ENCODE measurements at places on chromosomes 12 and 14.

- DNase-seq = no peak
These were observed 13.8 kb upstream of the DGLUCY start for GRCh38 chr14:91100102-91100501.

GRCh38 chr12:86796550-86796949, 540.4 kb upstream of the MGAT4C start:
- DNase-seq = no peak

DNA sequence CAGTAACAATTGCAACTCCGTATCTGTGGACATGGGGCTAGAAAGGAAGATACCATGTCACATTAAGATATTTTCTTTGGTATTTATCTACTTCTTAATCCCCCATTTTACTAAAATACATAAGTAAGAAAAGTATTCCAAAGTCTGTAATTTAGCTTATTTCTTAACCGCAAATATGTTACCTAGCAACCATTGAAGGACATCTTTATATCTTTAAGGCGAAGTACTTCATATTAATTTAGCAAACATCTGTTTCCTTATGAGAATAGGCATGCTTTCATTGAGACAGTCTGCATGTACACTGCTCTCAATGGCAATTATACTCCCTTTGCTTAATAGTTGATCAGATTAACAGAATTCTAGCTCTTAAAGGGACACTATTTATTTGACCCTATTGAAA, 88.8 kb downstream of the NAV3 start:
- no peak for DNase-seq

GRCh38 chr14:94161058-94161457, 13.1 kb upstream of the PPP4R4 start:
- DNase-seq = no peak

DNA sequence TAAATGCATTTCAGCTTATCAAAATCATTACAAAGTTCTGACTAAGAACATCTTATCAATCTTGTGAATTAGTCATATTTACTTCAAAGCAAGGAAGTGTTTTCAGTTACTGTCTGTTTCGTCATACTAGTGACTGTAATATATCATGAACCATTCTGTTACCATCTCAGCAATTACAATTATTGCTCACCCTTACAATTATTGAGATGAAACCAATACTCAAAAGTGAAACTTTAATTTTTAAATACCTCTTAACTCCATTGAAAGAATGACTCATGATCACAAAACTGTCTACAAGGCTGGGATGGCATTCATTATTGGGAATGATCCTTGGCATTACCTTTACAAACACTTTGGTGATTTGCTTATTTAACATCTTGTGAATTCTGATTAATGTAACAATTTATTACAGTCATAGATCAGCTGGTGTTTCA, 90.3 kb downstream of the RPS6KA5 start:
- peak; percentile 89 for DNase-seq

DNA sequence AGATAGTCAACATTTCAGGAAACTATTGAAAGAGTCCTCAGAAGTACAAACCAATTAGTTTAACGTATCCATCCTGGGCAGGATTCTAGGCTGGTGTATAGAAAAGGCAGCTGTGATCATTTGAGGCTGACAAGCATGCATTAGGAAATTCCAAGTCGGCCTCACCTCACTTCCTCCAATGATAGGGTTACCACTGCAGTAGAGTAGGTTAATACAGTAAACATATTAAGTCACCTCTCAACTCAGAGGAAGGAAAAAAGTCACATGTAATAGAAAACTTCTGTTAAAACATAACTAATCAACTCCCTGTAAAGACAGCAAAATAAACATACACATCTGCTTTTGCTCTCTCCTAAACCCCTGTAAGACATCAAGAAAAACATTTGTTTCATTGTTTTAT, 33.5 kb downstream of the MED13L start:
- DNase-seq = no peak

DNA sequence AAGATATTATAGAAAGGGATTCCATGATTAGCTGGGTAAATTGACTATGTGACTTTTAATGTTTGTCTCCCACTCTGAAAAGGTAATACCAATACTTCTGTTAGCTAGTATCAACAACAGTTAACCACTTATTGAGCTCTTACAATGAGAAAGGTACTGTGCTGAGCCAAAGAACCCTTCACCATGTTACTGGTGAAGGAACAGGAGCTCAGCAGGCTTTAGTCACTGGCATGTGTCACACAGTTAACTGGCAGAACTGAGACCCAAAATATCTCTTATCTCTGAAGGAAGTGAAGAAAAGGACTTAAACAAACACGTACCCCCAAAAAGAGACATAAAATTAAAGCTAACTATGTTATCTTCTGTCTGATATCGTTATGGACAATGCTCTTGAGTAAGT, 170.6 kb downstream of the MED13L start:
- DNase-seq = no peak

DNA sequence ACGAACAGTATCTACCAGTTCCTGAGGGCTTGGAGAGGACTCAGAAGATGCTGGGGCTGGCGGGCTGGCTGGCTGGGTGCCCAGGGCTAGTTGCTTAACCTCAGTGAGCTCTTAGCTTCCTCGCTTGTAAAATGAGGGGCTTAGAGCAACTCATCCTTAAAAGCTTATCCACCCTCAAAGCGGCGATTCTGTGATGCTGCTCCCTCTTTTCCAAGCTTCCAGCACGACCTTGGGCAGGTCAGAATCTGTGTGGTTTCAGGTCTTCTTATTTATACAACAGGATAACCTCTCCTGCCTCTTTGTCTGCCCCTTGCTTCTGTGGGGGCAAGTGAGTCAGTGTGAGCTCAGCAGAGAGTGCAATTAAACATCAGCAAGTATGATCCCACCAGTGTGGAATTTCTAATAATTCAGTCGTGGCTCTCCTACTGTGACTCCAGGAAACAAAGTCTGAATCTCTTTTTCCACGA, 281.8 kb downstream of the KSR2 start:
- DNase-seq = peak; percentile 53

GRCh38 chr14:69479696-69480095, 4.8 kb upstream of the PLEKHD1 start:
- DNase-seq = no peak

GRCh38 chr12:25764892-25765291, 193.6 kb upstream of the RASSF8 start:
- no peak for DNase-seq

- no peak for DNase-seq
These were observed 25.4 kb downstream of the DHRS2 start for GRCh38 chr14:23661542-23661941.

DNA sequence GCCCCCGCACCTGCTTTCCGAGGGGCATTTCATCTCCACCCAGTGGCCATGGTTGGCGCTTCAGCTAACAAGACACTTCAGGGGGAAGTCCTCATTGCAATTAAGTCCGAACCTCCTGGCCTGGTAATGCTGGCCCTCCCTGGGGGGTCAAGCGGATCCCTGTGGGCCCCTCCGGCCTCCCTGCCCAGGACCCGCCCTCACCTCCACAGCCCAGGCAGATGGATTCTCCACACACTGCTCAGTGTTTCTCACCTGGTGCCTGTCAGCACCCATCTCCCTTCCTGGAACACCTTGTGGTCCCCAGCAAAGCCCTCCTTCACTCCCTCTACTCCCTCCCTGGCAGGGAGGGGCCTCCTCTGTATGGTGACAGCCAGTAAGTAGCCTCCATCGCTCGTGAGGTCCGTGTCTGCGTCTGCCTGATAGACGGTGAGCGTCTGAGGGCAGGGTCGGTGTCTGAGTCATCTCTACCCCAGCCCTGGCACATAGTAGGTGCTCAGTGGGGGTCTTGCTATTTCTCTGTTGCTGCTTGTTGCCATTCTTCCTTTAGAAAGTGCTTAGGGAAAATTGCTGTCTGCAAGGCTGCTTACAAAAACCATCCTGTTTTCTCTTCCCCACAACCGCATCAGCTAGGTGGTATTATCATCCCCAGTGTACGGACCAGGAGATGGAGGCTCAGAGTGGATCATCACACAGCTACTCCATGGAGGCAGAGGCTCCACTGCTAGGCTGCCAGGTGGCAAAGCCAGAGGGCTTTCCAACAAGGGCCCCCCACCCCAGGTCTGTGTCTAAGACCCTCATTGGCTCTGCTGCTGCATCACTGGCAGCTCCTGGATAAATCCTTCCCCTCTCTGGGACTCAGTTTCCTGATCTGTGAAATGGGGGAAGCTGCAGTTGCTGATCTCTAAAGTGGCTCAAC, 39.7 kb upstream of the EML1 start:
- DNase-seq = no peak

DNA sequence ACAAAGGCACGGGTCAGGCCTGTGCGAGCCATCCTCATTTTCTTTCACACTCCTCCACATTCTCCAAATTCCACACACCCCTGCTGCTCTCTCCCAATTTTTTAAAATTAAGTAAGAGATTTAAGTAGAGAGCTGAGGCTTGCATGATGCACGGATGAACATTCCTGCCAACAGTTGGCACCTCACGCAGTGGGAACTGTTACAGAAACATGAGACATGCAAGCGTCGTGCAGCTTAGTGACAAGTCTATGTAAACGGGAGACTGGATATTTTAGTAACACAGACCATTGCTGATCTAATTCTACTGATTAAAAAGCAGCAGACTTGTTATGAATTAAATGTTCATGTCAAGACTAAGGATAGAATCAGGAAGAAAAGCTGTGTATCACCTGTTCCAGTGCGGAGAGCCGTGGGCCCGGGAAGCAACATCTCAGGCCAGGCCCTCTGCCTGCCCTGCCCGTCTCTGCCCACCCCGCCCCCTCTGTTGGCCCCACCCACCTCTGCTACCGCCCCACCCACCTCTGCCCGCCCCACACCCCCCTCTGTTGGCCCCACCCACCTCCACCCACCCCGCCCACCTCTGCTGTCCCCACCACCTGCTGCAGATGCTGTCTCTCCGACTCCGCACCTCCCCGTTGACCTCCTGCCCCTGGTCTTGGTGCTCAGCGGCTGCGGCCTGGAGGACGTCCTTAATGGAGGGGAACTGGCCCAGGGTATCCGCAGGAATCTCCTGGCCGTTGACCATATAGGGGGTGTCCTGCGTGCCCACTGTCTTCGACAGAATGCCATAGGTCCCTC, 21.2 kb downstream of the GOLGA3 start:
- no peak for DNase-seq

DNA sequence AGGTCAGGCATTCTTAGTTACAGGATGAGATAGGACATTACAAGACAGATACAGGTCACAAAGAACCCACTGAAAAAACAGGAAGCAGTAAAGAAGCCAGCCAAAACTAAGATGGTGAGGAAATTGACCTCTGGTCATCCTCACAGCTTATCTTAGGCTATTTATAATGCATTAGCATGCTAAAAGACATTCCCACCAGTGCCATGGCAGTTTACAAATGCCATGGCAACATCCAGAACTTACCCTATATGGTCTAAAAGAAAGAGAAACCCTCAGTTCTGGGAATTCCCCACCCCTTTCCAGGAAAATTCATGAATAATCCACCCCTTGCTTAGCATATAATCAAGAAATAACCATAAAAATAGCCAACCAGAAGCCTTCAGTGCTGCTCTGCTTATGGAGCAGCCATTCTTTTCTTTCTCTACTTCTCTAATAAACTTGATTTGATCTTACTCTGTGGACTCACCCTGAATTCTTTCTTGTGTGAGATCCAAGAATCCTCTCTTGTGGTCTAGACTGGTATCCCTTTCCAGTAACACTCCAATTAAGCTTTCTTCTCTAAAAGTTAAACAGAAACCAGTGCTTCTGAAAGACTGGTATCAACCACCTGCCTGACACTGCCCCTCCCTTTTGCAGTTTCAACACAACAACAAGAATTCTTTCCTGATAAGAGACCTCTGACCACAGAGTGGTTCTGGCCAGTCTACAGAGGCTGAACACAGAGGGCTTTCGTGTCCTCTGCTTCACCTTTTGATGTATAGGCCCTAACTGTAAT, 86.9 kb downstream of the BCAT1 start:
- peak; percentile 43 for DNase-seq

DNA sequence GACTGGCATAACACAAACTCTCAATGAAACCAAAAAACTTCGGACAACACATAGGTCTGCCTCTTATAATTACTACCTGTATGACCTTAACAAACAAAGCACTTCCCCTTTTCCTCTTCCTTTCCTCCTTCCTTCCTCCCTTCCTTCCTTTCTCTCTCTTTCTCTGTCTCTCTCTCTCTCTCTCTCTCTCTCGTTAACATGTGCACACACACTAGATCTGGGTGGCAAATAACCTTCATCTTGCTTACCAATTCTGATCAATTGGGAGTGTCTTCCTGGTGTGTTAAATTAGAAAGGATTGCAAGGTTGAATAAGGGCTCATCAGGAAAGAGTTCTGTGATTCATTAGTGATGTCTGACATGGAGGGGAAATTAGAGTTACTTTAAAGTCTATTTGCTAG, 307.8 kb upstream of the PRKD1 start:
- no peak for DNase-seq

DNA sequence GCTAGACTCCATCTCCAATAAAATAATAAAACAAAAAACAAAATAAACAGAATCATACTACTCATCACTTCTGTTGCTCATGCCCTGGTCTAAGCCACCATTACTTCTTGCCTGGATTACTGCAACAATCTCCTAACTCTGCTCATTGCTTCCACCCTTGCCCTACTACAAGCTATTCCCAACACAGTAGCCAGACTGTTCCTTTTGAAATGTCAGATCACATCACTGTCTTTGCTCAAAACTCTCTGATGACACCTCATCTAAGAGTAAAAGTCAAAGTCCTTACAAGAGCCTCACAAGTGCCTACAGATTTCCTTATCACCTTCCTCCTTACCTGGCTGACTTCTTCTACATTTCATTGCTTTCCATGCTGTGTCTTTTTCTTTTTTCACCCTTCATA, 10.0 kb downstream of the FBXO33 start:
- DNase-seq = no peak

DNA sequence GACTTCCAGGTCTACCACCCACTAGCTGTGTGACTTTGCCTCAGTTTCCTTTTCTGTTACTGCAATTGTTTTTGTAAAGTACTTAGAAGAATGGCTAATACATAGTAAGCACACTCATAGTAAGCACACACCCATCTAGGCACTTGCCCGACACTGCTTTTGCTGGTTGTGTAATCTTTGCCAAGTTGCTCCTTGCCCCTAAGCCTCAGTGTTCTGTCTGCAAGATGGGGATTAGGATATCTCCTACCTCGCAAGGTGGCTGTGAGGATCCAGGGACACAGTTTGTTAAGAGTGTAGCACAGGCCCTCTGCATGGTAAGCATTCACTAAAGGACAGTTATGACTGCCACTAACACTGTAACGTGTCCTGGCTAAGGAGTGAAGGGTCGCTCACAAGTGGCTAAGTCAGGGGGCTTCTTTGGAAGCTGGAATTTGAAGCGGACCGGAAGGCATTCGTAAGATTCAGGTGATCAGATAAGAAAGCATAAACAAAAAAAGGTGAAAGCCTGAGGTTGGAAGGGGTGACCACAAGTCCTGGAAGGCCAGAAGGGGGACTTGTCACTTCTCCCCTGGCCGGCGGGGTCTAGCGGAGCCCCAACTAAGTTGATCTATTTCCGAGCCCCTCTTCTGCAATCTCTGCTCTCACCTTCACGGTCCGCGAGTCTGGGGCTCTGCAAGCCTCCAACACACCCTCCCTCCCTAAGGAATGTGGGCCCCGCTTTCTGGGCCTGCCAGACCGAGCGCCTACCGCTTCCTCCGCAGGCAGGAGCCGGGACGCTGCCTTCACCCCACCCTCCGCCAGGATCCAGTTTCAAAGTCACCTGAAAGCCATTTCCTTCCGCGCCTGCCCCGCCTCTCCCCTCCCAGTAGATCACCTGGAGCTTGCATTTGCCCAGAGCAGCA, 1.5 kb upstream of the PLEKHG3 start:
- peak; percentile 71 for DNase-seq

Data from LoVo (cell line).